ENCODE measurements at places on chromosomes 4 and X.

DNA sequence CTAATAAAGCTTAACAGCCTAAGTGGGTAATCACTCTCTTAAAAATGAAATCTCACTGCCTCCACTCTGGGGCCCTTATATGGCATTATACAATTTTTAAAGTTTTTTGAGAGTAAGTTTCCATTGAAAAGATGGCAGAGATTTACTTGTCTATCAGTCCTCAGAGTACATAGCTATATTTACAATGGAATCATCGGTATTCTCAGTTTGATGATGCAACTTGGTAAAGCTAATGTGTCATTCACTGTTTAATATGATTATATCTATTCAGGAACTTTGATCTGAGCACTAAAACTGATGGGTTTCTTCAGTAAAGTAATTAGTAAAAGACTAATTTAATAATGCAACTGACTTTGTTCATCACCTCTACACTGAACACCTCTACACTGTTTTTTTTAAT, 51.6 kb downstream of the CT47B1 start:
- no peak overlapping the region for H3K4me3 ChIP-seq
- no peak overlapping the region for H3K27ac ChIP-seq
- H3K36me3 ChIP-seq, result no peaks in the 10 kb centered on the region
- H3K27me3 ChIP-seq, result no peaks in the 10 kb centered on the region
- no peak for DNase-seq

- H3K4me1 ChIP-seq, result peaks cover 41% of the 10 kb centered on the region
- no peak overlapping the region for H3K27ac ChIP-seq
- H3K27me3 ChIP-seq, result peaks cover 18% of the 10 kb centered on the region
- H3K4me3 ChIP-seq, result peak overlapping the region; percentile 79
- no peak for DNase-seq
- no peaks in the 10 kb centered on the region for H3K36me3 ChIP-seq
These were observed 956 bp downstream of the SORCS2 start for GRCh38 chr4:7193030-7193958.

DNA sequence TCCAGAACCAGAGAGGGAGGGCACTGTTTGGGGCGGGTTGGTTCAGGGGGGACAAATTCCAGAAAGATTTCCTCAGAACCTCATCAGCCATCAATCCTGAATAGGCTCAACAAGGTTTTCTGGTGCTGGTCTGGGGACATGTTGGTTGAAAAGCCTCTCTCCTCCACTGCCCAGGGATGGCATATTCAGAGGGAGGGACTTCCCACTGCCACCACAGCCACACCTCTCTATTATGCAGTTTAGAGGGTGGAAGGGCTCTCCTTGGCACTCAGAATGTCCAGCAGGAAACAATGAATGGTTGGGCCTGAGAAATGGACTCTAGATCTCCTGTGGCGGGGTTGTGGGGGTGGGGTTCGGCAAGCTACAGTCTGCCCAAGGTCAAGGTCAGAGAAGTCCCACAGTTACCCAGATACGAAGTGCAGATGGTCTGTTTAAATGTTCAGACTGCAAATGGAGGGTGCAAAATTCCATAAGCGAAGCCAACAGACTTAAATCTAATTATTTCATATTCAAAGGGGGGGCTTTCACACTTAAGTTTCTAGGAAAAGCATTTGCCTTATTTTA, 70.7 kb downstream of the LEF1 start:
- no peak overlapping the region for H3K4me3 ChIP-seq
- no peak for DNase-seq
- H3K36me3 ChIP-seq, result no peaks in the 10 kb centered on the region
- H3K27ac ChIP-seq, result no peak overlapping the region
- H3K4me1 ChIP-seq, result no peaks in the 10 kb centered on the region

- H3K4me1 ChIP-seq, result no peaks in the 10 kb centered on the region
- no peak overlapping the region for H3K4me3 ChIP-seq
- no peak for DNase-seq
- H3K36me3 ChIP-seq, result no peaks in the 10 kb centered on the region
- H3K27me3 ChIP-seq, result no peaks in the 10 kb centered on the region
These were observed 535.2 kb downstream of the ARAP2 start for GRCh38 chr4:35709080-35709479.

- DNase-seq, result no peak
- no peak overlapping the region for H3K4me3 ChIP-seq
- no peak overlapping the region for H3K27ac ChIP-seq
These were observed 71.0 kb downstream of the TMA16 start for GRCh38 chr4:163565226-163566135.
